ENCODE measurements at places on chromosomes 4 and X. TPM values are rescaled to one million over a fixed set of nuclear protein-coding genes. Genes with fewer than 3 reads are reported as not detected.

The TRIM60 gene
- not detected for total RNA-seq

The FGB gene
- total RNA-seq = not detected

The CXCL9 gene
- total RNA-seq = not detected

The GAB3 gene
- total RNA-seq = 8.0 TPM

The SSX2 gene
- total RNA-seq = not detected

The CXorf49 gene
- not detected for total RNA-seq

The TAPT1 gene
- total RNA-seq = 4.8 TPM

The PNMA6F gene
- not detected for total RNA-seq

The CLGN gene
- total RNA-seq = 7.6 TPM

The PDHA1 gene
- 61.2 TPM for total RNA-seq

The TLR10 gene
- total RNA-seq = not detected

All from glomerular endothelial cell (primary cell).